ENCODE measurements at places on chromosomes 3 and 15.

- no peak for DNase-seq
Measured at GRCh38 chr15:57353317-57353804, 22.9 kb upstream of the CGNL1 start.

DNA sequence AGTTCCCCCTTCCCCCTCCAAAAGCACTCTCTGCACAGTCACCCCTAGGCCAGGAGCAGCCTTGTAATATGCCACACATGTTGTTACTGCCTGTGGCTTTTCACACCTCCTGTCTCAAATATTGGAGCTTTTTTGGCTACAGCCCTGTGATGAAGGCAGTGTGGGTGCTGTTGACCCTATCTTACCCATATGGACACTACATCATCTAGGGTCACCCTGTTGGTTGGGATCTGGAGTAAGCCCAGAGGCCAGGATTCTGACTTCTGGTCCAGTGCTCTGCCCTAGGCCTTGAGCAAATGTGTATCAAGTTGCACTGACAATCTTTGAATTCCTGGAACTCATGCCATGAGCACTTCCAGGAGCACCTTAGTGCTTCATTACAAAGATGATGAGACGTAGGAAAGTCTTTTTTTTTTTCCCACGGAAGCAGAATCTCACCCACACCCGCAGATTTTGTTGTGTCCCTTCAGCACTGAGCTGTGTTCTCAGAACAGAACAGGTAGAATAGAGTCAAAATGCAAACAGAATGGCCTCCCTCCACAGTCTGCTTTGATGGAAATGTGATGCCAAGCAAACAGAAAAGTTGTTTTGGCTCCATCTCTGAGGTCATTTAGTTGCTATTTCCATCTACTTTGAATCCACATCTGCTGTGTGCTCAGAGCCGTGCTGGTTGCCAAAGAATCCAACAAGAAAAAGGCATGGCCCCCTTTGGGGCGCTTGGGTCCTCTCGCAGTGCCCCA, 49.6 kb downstream of the SMAD3 start:
- no peak for DNase-seq

DNA sequence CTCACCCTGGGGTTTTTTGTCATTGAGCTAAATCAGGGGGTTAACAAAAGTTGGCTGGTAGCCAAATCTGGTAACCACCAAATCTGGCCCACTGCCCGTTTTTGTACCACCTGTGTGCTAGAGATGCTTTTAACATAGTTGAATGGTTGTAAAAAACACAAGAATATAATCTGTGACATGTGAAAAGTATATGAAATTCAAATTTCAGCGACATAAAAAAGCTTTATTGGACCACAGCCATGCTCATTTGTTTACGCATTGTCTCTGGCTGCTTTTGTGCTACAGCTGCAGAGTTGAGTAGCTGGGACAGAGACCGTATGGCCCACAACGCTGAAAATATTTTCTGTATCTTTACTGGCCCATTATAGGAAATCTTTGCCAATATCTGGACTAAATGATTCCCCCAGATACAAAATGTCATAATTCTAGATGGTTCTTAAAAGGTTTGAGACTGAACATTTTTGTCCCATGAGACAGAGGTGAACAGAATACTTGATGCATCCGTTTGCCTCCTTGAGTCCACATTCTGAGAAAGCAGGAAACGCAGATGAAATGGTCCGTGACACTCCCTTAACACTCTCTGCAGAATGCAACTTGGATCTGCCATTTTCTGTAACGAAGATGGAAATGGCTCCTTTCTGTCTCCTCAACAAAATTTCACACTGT, 120.9 kb upstream of the PDZRN3 start:
- no peak for DNase-seq

- DNase-seq: no peak
Measured at GRCh38 chr15:42070976-42071350, 23.4 kb downstream of the PLA2G4D start.

DNA sequence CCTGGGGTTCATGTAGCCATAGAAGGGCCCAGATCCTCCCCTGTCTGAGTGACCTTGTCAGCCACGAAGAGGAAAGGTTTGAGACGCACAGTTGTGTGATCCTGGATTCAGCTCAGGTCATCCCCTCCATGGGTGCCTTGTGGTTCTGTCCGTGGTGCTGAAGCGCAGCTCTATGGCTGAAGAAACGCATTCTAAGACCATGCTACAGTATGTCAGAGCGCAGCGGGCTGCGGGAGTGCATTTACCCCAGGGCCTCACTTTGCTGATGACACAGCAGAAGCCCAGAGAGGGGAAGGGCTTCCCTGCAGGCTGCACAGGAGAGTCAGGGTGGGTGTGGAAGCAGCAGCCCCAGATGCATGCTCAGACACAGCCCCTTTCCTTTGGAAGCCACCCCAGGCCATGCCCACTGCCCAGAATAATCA, 68.8 kb upstream of the IQSEC1 start:
- DNase-seq: peak; percentile 14

DNA sequence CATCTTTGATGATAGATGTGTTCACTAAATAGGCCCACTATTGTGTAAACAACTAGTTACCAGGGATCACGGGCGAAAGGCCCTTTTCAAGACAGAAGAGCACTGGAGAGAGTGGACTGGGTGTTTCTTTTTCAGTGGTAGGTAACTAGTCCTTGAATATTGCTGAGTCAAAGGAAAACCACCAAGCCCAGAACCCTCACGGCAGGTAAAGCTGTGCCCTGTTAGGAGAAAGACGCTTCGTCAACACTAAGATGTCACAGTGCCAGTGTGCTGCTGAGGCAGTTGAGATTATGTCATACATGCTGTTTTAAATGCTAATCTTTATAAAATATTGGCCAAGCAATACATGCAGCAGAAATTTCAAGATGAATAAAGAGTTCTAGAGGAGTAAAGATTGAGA, 578.6 kb downstream of the PYDC2 start:
- no peak for DNase-seq

- no peak for DNase-seq
Measured at GRCh38 chr3:58963928-58964503, 85.8 kb downstream of the CFAP20DC start.

GRCh38 chr3:135238871-135239614, 444.0 kb downstream of the EPHB1 start:
- DNase-seq: no peak

DNA sequence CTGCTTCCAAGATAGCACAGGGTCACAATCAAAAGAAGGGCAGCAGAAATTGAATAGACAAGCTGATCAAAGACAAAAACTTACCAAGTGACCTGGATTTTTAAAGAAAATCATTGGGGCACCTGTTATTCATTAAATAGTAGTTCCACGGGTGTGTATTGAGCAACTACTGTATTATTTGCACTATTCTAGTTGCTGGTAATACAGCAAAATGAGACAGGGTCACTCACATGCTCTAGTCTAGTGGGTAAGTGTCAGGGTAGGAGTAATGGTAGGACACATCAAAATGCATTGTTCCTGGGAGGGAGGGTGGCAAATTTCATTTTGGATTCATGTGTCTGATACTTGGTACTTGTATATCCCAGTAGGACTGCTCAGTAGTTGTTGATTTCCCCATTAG, 127.9 kb downstream of the SQOR start:
- no peak for DNase-seq

- no peak for DNase-seq
Measured at GRCh38 chr15:55056500-55056899, 140.2 kb downstream of the RSL24D1 start.

- DNase-seq: no peak
Measured at GRCh38 chr3:197417441-197417840, 119.0 kb upstream of the DLG1 start.

DNA sequence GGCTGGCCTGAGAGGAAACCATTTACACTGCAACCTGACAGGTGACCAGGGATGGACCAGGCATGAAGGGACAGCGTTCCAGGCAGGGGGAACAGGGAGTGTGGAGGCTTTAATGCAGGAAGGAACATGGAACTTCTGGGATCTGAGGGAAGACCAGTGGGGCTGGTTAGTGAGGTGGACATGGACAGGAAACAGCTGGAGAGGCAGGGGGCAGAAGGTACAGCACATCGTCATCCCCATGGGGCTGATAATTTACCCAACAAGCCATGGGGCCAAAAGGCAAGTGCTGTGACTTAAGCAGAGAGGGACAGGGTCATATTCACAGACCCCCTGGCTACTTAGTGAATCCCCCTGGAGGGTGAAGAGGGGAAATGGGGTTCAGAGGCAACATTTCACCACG, 77.0 kb upstream of the LARS2 start:
- DNase-seq: no peak

GRCh38 chr3:67937498-67938118, 283.2 kb upstream of the SUCLG2 start:
- no peak for DNase-seq

DNA sequence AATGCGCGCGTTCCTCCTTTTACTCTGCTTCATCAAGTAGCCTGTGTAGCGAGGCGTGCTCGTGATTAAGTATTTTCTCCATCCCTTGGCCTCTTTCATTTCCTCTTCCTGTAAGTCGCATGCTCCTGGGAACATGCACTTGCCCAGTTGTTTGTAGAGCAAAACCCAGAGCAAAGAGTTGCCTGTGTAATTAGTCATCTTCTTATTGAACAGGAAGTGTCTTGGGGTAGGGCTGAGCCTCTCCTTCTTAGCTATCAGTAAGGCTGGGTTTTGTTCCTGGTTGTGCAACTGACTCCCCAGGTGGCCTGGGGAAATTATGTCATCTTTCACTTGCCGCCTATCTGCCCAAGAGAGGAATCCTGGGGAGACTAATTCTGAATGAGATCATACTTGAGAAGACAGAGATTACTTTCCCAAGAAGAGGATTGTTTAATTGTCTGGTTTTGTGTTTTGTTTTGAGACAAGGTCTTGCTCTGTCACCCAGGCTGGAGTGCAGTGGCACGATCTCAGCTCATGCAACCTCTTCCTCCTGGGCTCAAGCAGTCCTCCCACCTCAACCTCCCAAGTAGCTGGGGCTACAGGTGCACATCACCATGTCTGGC, 14.9 kb downstream of the LIPH start:
- DNase-seq: peak; percentile 90

DNA sequence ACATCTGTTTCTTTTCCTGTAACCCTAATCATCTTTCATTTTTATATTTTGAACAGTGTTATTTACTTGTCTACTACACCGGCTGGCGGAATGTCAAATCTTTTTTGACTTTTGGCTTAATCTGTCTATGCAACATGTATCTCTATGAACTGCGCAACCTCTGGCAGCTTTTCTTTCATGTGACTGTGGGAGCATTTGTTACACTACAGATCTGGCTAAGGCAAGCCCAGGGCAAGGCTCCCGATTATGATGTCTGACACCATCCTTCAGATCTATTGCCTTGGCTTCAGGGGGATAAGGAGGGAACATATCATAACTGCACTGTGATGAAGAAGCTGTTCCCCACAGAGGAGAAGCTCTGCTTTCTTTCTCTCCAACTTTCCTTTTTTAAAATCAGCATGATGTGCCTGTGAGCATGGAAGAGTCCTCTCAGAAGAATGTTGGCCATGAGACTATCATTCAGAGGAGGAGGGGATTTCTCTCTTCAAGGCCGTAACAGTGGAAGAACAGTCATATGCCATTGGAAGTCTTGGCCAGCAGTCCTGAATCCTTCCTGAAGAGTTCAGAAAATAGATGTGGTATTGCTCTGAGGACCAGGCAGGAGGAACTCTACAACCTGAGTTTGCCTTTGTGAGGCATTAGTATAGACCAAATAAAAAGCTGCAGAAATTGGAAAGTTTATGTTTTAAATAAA, 69.9 kb downstream of the SEC22A start:
- no peak for DNase-seq

- DNase-seq: no peak
Measured at GRCh38 chr15:80949756-80950155, 39.9 kb downstream of the MESD start.

DNA sequence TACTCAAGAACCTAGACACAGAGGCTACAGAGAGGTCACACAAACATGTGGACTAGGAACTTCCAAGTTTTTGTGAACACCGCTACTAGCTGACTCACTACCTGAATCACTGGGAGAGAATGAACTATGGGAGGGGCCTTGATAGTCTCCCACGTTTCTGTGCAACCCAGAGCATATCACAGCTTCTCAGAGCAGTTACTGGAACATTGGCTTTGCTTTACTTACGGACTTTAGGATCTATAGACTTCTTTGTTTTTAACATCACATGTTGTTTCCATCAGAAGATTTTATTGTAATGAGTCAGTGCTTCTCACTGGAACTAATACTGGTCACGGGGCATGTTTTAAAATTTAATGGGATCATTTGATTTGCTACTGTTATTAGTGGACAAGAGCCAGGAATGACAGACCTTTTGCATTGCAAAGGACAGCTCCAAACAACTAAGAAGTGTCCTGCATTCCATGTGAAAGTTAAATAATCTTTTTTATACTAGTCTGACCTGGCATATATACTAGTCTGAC, 35.6 kb downstream of the RTP4 start:
- DNase-seq: no peak

DNA sequence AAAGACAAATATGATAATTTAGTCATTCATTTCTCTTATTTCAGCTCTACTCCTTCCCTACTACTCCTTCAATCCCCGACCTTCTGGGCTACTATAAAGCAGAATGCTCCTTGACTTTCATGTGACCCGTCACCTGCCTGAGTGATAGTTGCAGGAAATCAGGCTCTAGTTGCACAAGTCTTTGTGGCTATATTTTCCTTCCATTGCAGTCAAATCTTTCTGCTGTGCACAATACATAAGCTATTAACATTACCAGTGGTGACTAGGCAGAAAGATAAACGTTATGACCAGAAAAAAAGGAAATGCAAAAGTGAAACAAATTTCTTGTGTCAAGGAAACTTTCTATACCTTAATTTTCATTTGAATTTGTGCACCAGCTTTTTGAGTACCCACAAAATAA, 2.3 kb downstream of the SUCNR1 start:
- DNase-seq: peak; percentile 83

GRCh38 chr15:101445562-101446517, 43.7 kb downstream of the PCSK6 start:
- DNase-seq: peak; percentile 86

DNA sequence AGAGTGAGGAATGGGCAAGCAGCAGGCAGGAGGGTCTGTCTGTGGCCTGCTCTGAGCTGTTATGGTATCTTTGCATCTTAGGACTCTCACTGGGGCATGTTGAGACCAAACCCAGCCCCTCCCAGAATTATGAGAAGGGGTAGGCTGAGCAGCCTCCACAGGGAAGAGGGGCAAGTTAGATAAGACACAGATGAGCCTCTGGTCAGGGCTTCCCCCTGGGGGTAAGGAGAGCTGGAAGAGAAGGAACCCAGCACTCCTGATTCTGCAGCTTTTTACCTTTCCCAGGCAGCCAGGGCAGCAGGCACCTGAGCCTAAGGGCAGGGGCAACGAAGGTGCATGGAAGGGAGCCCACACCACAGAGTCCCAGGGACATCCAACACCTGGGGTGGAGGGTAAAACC, 19.3 kb downstream of the DUOX1 start:
- no peak for DNase-seq

- DNase-seq: no peak
Measured at GRCh38 chr15:36982430-36982829, 117.9 kb downstream of the MEIS2 start.

- no peak for DNase-seq
Measured at GRCh38 chr3:20064796-20065564, 24.7 kb downstream of the KAT2B start.

GRCh38 chr3:188259596-188259995, 105.6 kb downstream of the LPP start:
- no peak for DNase-seq

- DNase-seq: peak; percentile 54
Measured at GRCh38 chr15:62935300-62936081, 107.1 kb upstream of the TPM1 start.
